ENCODE measurements at places on chromosomes 12 and 14. TPM values are rescaled to one million over a fixed set of nuclear protein-coding genes. Genes with fewer than 3 reads are reported as not detected.

The DTD2 gene
- total RNA-seq = 22.0 TPM

The SERPINA12 gene
- total RNA-seq = not detected

DNA sequence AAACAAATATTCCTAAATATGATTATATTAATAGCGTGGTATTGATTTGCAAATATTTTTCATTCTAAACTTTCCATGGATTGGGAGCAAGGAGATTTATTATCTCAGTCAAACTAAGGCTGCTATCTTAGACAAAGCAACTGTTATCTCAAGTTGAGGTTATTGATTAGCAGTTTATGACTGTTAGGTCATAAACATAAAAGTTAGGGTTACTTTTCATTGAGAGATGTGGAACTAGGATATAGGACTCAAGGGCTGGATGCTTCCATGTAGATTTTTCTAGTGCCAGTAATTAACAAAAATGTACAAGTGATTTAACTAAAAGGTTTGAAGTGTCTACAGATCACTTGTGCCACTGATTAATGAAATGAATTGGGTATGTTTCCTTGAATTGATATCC is 19.1 kb downstream of the SCFD1 start:
- no peaks in the 10 kb centered on the region for H3K27me3 ChIP-seq
- H3K27ac ChIP-seq = no peak overlapping the region
- no peaks in the 10 kb centered on the region for H3K36me3 ChIP-seq
- no peaks in the 10 kb centered on the region for H3K4me1 ChIP-seq

DNA sequence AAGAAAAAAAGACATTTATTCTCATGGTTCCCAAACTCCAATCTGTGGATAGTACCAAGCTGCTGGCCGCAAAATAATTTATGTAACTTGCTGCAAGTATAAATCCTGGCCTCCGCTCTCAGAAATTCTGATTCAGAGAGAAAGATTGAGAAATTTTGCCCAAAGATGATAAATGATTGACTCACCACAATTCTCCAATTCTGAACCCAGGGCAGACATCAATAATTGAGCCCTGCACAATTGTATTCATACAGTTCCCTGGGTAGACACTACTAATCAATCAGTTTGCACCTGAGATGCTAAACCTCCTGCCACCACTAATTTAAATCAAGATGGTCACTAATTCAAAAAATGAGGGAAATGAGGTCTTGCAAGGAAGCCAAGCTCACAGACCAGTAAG is 38.2 kb downstream of the TRPV4 start:
- H3K4me3 ChIP-seq = no peak overlapping the region
- no peak for DNase-seq
- no peaks in the 10 kb centered on the region for H3K27me3 ChIP-seq
- no peaks in the 10 kb centered on the region for H3K4me1 ChIP-seq
- H3K36me3 ChIP-seq = no peaks in the 10 kb centered on the region

- H3K4me1 ChIP-seq = no peaks in the 10 kb centered on the region
- DNase-seq = no peak
- no peak overlapping the region for H3K4me3 ChIP-seq
- no peaks in the 10 kb centered on the region for H3K27me3 ChIP-seq
- H3K36me3 ChIP-seq = no peaks in the 10 kb centered on the region
These were observed 112.4 kb upstream of the TMEM132D start for GRCh38 chr12:130016194-130016593.

- no peak overlapping the region for H3K4me3 ChIP-seq
- no peaks in the 10 kb centered on the region for H3K4me1 ChIP-seq
- no peaks in the 10 kb centered on the region for H3K36me3 ChIP-seq
- H3K27me3 ChIP-seq = no peaks in the 10 kb centered on the region
- H3K27ac ChIP-seq = no peak overlapping the region
- no peak for DNase-seq
These were observed 7.4 kb downstream of the FOXN4 start for GRCh38 chr12:109301643-109302168.

DNA sequence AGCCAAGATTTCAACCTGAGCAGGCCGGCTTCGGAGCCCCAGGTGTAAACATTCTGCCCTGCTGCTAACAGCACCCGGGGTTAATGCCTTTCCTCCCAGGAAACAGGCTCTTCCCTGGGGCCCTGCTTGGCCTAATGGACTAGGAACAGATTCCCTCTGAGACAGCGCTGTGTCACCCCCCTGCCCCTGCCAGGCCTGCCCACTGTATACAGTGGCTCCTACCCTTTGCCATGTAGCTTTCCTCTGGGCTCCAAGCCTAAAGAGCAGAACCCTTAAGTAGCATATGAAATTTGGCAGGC is 28.3 kb upstream of the BCDIN3D start:
- no peaks in the 10 kb centered on the region for H3K27me3 ChIP-seq
- no peak overlapping the region for H3K27ac ChIP-seq
- no peak overlapping the region for H3K4me3 ChIP-seq
- peaks cover 21% of the 10 kb centered on the region for H3K4me1 ChIP-seq
- H3K36me3 ChIP-seq = no peaks in the 10 kb centered on the region
